ENCODE measurements at places on chromosomes 12 and 14.

- DNase-seq = no peak
Observed at GRCh38 chr14:92686411-92686899, 62.0 kb downstream of the LGMN start.

DNA sequence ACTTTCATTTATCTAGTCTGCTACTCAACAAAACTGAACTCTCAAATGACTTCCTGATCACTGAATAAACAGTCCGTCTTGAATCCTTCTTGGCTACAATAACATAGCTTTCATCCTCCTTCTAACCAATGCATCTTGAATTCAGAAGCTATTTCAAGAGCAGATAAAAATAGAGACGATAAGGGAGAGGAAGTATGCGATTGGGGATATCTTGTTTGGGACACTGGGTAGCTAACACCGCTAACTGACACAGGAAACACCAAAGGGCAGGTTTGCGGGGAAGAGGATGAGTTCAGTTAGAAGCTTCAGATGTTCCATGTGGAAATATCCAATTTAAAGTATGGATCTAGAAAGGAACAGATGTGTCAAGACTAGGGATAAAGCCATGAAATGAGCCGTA lies 102.5 kb downstream of the SLC41A2 start:
- DNase-seq = no peak

DNA sequence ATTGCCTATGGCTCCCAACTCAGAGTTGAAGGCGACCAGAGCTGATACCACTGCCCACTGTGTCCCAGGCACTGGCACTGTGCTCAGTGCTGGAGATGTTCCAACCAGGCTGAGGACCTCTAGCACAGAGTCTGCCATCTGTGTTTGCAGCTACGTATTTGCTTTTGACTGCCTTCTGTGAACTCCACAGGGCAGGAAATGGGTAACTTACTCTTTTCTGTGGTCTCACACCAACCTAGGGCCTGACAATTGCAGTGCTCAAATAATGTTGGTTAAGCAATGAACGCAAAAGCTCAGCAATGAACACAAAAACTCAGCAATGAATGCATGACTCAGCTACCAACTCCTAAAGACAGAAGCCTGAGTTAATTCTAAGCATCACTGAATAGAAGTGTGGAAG lies 202.8 kb downstream of the NUAK1 start:
- DNase-seq = no peak

DNA sequence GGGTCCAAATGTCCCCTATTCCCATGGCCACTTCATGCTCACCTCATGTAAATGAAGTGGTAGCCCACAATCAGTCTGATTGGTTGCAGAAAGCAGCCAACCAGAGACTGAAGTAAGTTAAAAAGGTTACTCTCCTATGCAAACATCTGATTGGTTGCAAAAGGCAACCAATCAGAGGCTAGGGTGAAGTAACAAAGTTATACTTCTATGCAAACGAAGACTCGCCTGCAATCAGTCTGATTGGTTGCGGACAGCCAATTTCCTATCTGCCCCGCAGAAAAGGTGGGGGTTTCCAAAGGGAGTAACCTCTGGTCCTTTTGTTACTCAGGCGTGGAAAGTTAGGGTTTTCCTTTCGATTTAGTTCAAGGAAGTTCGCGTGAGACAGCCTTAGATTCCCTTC lies 208.1 kb upstream of the NEDD1 start:
- no peak for DNase-seq

GRCh38 chr14:63562405-63562804 lies 19.2 kb upstream of the PPP2R5E start:
- no peak for DNase-seq

DNA sequence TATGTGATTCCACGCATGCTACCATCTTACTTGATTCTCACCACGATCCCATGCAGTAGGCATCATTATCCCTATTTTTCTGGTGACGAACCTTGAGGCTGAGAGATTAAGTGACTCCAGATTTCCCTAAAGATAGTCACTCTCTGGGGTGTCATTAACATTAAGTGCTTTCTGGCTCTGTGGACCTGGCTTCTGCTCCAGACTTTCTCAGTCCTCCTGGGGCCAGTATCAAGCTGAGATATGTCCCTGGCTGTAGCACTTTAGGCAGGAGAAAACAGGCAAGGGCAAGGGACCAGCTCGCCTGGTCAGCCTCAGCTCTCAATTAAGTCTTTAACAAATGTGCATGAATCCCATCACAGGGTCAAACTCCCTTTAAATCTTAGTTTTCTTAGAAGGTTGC lies 38.3 kb upstream of the PRB2 start:
- DNase-seq = no peak

All from NCI-H1105 (cell line).